ENCODE measurements at places on chromosomes 12 and 14.

DNA sequence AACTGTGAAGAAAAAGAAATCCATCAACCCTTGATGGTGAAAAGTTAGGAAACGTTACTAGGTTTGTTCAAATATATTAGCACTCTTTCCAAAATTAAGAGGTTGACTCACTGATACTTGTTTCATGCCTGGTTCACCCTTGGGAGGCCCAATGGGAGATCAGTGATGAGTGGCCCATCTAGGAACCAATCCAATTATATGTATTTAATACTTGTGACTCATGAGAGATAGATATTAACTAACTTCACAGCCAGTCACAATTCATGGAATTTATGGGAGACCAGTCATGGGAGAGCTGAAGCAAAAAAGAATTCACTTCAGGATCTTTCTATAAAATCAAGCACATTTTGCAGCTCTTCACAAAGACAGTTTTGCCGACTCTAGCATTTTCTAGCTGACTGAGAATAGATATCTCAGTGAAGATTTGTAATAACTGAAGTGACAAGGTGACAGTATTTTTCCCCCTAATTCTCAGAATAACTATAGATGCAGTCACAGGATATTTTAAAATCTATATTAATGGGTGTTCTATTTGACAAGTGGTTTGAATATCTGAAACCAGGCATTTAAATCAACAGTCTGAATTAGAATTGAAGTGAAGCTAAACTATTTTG is 230.2 kb downstream of the EPS8 start:
- no peak for DNase-seq

GRCh38 chr14:64640839-64641238 is 63.4 kb upstream of the PLEKHG3 start:
- no peak for DNase-seq

GRCh38 chr12:67107751-67108269 is 161.3 kb upstream of the CAND1 start:
- DNase-seq: no peak

DNA sequence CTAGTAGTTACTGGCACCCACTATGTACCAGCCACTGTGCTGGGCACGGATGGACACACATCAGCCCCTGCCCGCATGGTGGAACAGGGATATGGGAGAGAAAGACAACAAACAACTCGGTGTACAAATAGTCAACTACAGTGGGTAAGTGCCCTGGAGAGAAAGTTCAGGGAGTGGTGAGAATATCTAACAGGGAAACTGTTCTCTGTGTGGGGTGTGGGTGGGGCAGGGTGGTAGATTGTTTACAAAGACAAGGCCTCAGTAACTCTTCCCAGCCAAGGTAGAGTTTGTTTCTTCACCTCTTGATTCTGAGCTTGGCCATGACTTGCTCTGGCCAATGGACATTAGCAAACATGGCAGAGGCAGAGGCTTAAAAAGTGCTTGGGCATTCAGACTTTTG is 12.9 kb upstream of the CLMN start:
- no peak for DNase-seq

DNA sequence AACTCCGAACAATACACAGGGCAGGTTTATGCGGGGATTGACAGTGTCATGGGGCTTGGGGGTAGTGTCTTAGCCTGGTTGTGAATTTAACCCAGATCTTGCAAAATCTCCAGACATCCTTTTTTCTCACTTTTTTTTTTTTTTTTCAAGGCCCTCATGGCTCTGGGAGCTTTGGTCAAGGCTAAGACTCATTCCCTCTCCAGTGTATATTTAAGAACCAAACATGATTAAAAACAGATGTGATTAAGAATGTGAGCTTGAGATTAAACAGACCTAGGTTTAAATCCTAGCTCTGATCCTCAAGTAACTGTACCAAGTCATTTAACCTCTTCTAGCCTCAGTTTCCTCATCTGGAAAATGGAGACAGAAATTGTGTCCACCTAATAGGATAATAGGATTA is 151.7 kb upstream of the FUT8 start:
- DNase-seq: no peak

- DNase-seq: peak; percentile 28
These were observed 54.4 kb upstream of the KCNA1 start for GRCh38 chr12:4855121-4855924.

DNA sequence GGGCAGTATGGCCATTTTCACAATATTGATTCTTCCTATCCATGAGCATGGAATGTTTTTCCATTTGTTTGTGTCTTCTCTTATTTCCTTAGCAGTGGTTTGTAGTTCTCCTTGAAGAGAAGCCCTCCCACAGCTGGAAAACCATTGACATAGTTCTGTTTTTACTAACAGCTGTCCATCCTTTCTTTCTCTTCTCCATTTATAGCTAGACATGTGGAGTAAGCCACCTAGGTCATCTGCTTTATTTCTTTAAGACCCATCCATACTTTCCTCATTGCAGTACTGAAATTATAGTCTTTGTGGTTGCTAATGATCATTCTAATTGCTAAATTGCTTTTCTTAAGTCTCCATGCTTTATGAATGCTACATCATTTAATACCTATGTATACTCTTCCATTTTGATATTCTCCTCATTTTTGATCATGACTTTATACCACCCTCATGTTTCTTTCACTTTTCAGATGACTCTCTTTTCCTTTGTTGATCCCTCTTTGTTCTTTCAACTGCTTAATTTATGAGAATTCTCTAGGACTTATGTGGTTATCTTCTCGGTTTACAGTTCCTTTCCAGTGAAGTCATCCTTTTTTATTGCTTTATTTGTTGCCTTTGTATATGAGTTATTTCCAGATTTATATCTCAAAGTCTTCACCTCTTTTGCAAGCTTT is 114.2 kb downstream of the PCNX1 start:
- DNase-seq: no peak

DNA sequence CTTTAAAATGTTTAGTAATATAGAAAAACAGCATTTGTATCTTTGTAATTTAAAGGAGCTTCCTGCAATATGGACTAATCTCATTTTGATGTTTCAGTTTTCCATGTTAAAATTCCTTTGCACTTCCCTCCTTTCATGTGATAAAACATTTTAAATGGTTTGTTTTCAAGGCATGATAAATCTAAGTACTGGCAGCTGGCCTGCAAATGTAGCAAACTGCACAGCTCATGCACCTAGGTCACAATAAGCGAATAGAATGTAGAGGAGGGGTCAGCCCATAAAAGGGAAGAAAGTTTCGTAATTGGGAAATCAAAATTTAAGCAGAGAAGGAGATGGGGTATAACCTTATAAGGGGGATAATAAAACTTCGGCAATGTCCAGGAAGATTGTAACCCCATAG is 80.0 kb upstream of the KCNH3 start:
- DNase-seq: no peak

DNA sequence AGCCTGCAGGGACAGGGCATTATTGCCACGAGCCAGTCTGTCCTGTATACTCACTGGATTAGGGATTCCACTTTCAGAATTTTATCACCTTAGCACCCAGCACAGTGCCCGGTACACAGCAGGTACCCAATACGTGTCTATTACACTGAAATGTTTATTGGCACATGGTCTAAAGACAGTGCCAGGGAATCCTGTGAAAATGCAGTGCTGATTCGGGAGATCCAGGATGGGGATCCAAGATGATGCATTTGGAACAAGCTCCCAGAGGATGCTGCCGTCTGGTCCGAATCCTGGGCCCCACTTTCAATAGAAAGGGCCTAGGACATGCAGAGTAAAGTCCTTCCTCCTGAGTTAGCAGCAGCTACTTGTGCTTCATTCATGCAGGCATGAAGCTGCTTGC is 230.7 kb downstream of the CACNA1C start:
- DNase-seq: no peak

DNA sequence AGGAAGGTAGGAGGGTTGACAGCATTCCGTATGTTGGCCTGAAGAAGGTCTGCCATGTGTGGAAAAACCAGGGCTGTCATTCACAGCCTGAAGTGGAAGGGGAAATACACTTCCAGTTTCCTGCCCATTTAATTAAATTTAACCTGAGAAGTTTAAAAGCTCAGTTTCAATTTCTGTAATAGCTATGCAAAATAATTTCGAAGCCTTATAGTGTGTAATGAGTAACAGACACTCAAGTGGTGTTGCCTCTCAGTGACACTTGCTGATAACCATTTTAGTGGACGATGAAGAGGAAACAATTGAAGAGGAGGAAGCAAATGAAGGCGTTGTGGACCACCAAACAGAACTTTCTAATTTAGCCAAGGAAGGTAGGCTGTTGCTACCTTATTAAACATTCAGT is 44.8 kb downstream of the EP400 start:
- no peak for DNase-seq

DNA sequence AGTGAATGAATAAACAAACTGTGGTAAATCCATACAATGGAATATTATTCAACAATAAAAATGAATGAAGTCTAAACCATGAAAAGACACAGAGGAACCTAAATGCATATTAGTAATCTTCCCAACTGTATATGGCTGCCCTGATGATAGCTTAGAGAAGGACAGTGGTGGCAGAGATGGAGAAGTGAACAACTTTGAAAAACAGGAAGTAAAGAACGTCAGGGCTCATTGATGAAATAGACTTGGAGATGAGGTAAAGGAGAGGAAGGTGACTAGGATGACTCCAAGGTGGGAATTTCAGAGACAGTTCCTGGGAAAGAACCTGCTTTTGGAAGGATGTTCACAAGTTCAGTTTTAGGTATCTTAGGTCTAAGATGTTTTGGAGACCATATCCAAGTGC is 36.3 kb upstream of the NT5DC3 start:
- no peak for DNase-seq

DNA sequence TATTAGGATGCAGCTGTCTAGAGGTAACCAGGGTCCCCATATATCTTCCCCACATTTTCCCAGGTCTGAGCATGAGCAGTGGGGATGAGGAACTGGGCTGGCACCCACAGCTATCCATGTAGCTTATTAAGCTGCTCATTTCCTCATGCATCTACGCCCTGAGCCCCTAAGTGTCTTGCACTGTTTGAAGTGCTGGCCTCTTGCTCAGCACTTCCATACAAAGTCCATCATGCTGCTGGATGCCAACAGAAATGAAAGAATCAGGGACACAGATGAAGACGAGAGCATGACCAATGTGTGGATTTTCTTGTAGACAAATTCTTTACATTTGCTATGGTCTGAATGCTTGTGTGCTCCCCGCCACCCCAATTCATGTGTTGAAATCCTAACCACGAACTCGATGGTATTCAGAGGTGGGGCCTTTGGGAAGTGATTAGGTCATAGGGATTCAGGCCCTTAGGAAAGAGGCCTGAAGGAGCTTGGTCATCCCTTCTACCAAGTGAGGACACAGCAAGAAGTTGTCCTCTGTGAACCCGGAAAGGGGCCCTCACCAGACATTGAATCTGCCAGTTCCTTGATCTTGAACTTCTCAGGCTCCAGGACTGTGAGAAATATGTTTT is 54.5 kb downstream of the C12orf75 start:
- no peak for DNase-seq

DNA sequence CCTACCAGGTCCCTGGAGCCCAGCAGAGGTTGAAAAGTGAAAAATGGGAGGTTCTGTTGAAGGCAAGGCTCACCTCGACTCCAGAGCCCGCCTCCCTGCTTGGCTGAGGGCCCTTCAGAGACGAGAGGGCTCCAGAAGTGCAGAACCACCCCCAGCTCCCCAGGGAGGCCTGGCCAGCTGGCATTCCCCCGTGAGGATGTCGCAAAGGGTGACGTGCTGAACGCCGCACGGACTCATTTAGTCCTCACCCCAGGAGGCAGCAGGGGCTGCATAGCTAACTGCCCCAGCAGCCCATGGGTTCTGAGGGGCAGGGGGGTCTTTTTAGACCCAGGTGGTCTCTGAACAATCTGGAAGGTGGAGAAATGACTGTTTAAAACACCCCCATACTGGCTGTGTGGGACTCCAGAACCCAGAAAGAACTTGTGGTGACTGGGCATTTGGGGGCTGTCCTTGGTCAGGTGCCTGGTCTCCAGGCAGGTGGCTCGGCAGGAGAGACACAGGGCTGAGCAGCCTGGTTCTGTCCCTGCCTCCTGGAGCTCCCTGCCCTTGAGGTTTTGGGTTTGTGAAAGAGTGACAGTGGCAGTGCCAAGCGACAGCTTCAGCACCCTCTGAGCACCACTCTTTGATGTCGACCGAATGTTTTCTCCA is 32.0 kb downstream of the ANAPC7 start:
- no peak for DNase-seq

DNA sequence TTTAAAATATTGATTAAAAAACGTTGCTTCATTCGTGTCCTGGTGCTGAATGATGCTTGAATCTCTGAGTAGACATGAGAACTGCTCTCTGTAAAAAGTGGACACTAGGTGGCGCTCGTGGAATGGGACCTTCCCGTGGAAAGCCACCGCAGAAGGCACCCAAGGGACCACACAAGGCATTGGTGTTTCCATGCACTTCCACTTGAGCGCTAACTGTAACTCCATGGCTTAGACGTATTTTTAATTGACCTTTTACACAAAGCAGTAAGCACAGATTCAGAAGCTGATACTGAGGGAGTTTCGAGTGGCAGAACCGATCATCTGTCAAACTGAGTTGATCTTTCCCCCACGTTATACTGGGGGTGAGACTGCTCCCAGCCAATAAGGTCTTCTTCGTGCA is 135.3 kb downstream of the PRKCH start:
- DNase-seq: peak; percentile 81

GRCh38 chr12:111780166-111780565 is 13.4 kb downstream of the ALDH2 start:
- DNase-seq: no peak

DNA sequence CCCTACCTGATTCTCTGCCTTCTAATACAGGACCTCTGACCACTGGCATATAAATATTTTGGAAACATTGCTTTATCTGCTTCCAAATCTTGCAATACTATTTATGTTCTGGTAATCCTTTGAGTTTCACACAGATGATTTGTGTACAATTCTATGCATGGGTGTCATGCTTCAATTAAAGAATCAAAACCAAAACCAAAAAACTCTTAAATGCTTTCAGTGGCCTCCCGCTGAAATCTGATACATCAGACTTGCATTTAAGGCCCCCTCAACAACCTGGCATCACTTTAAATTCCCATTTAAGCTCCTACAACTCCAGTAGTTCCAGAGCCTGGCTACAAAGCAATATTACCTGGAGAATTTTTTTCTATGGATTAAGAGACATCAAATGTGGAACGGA is 221.7 kb upstream of the NAV3 start:
- DNase-seq: no peak

- DNase-seq: no peak
These were observed 796 bp upstream of the POP5 start for GRCh38 chr12:120581998-120582397.

DNA sequence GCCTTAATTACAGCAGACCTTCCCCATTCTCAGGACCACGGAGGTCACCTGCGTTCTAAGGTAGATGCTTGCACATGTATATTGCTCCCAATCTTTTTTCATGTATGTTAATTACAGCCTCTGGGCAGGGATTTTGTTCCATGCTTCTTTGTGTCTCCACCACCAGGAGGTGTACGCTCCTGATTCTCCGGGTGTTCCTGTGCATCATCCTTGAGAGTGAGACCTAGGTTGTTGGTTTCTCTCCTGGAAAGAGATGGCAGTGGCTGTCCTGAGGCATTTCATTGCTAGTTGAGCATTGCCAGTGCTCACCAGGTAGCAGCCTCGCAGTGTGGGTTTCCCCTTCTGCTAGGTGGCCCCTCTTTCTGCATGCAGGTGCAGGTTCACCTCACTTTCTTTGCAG is 52.8 kb downstream of the KCNK13 start:
- DNase-seq: no peak

- peak; percentile 33 for DNase-seq
These were observed 589.3 kb upstream of the TMEM132C start for GRCh38 chr12:127677537-127678131.

- DNase-seq: no peak
These were observed 29.8 kb downstream of the GPRC5D start for GRCh38 chr12:12922191-12922616.

All from activated naive CD4-positive, alpha-beta T cell treated with anti-CD3 and anti-CD28 coated beads, Interleukin-2, amount 50 U/mL, for 16 hours (primary cell).